Smooth muscle cell of bladder (primary cell): ENCODE measurements at places on chromosomes 5 and 9. TPM values are rescaled to one million over a fixed set of nuclear protein-coding genes. Genes with fewer than 3 reads are reported as not detected.

Gene TMEM171
- total RNA-seq: 0.46 and 1.1 TPM in 2 replicates

Gene UBLCP1
- 11.7 and 13.6 TPM in 2 replicates for total RNA-seq

Gene AFAP1L1
- total RNA-seq: 2.4 and 2.8 TPM in 2 replicates

Gene SMC5
- 30.6 and 36.1 TPM in 2 replicates for total RNA-seq

Gene CAMK2A
- total RNA-seq: 0.71 and 1.5 TPM in 2 replicates

Gene PCDHGB4
- 26.9 and 27.5 TPM in 2 replicates for total RNA-seq

Gene FNBP1
- 42.4 and 54.4 TPM in 2 replicates for total RNA-seq

Gene FABP6
- total RNA-seq: not detected in 2 replicates

Gene PHF19
- 14.9 and 16.4 TPM in 2 replicates for total RNA-seq

Gene OMD
- not detected in 2 replicates for total RNA-seq

Gene TAF1L
- total RNA-seq: under 0.01 TPM in 1 of 2 replicates, not detected in the other

Gene IL13
- total RNA-seq: not detected in 2 replicates

Gene BTNL9
- total RNA-seq: not detected in 2 replicates

Gene GFPT2
- 36.4 and 66.0 TPM in 2 replicates for total RNA-seq

Gene PHF24
- total RNA-seq: under 0.01 TPM in 1 of 2 replicates, not detected in the other

Gene EPB41L4B
- total RNA-seq: under 0.01 and 0.09 TPM in 2 replicates

Gene PCDHB10
- total RNA-seq: 0.28 and 0.71 TPM in 2 replicates

Gene SPATA6L
- 0.28 and 0.43 TPM in 2 replicates for total RNA-seq

Gene GAPT
- not detected in 2 replicates for total RNA-seq

Gene ASPN
- total RNA-seq: 1.1 and 2.0 TPM in 2 replicates

Gene LRRC70
- total RNA-seq: 0.55 and 0.57 TPM in 2 replicates

Gene IL4
- not detected in 2 replicates for total RNA-seq

Gene STPG3
- not detected in 2 replicates for total RNA-seq

Gene LCN15
- total RNA-seq: not detected in 2 replicates

Gene NREP
- total RNA-seq: 42.1 and 85.4 TPM in 2 replicates

Gene OR1Q1
- not detected in 2 replicates for total RNA-seq

Gene TLX3
- total RNA-seq: not detected in 2 replicates

Gene RNF38
- 4.2 and 4.3 TPM in 2 replicates for total RNA-seq

Gene SLC36A2
- not detected in 2 replicates for total RNA-seq

Gene NR2F1
- total RNA-seq: 49.5 and 55.8 TPM in 2 replicates

Gene PCDHGC3
- total RNA-seq: 38.1 and 41.7 TPM in 2 replicates

Gene PPP2R2B
- total RNA-seq: under 0.01 and 0.37 TPM in 2 replicates
